HS-5 (cell line): ENCODE measurements at places on chromosomes 6 and 20.

DNA sequence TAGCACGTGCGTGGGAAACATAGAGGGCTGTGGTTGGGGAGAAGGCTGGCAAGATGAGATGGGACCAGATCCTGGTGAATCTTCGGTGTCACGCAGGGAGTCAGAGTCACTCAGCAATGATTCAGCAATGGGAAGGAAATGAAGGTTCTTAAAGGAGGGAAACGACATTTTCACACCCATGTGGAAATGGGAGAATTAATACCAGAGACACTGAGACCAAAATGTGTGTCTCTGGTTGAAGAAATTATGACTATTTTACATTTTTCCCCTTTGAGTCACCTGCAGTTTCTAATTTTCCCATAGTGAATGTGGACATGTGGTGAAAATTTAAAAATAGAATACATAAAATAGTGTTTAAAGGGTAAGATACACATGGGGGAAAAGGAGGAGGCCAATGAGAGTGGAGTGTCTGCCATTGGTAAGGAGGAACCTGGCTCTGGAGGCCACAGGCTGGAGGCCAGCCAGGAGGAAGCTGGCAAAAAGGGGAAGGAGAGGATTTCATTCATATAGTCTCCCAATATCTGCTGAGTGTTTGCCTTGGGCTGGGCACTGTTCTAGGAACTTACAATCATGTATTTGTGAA lies 17.5 kb downstream of the NRN1 start:
- DNase-seq = peak; percentile 69

- DNase-seq = no peak
These were observed 811.9 kb downstream of the TENT5A start for GRCh38 chr6:80940571-80940970.

DNA sequence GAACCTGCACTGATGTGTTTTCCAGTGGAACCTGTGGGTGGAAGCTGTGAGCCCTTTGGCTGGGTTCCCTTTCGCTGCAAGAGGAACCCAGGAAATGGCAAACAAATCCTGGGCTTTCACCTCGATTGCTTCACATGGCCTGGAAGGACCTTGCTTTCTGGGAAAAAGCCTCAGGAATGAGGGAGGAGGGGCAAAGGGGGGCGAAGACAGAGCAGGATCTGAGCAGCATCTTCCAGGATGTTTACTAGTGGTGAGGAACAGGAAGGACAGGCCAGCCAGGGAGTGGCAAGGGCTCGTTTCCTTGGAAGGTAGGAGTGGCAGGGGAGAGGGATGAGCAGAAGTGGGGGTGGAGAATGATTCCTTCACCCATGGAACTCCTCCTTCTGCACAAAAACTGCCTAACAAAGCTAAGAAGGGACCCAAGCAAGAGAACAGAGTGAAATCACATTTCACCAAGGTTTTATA lies 5.9 kb downstream of the SLC2A10 start:
- peak; percentile 75 for DNase-seq

DNA sequence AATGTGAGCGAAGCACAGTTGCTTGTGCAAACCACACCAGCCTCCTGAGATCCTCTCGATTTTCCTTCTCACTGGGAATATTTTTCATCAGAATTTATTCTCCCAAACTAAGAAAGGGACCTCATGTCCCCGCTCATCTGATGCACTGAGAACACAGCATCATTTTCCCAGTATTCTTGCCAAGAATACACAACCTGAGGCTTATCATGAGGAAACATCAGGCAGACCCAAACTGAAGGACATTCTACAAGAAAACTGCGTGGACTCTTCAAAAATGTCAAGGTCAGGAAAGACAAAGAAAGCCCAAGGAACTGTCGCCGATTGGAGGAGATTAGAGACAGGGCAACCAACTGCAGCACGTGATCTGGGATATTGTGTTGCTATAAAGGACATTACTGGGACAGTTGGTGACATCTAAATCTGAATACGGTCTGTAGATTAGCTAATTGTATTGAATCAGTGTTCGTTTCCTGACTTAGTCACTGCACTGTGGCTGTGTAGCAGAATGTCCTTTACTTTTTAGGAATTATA lies 72.3 kb downstream of the SNX5 start:
- no peak for DNase-seq

GRCh38 chr6:106446287-106446885 lies 85.9 kb downstream of the CRYBG1 start:
- DNase-seq = no peak

DNA sequence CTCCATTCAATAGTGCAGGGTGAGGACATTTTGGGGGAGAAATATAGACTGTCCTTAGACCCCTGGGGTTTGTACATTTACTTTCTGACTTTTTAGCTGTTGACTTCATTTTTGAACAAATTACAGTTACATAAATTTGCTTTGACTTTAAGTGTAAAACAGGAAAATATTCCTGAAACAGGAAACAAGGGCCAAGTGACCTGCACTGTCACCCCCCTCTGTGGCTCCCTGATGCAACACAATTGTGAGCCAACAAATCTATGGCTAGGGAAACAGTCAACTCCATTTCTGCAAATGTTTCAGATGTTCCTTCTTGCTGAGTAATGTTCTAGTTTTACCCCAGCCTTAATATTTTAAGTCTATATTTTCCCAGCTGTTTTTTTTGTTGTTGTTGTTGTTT lies 39.8 kb downstream of the HLA-A start:
- no peak for DNase-seq

DNA sequence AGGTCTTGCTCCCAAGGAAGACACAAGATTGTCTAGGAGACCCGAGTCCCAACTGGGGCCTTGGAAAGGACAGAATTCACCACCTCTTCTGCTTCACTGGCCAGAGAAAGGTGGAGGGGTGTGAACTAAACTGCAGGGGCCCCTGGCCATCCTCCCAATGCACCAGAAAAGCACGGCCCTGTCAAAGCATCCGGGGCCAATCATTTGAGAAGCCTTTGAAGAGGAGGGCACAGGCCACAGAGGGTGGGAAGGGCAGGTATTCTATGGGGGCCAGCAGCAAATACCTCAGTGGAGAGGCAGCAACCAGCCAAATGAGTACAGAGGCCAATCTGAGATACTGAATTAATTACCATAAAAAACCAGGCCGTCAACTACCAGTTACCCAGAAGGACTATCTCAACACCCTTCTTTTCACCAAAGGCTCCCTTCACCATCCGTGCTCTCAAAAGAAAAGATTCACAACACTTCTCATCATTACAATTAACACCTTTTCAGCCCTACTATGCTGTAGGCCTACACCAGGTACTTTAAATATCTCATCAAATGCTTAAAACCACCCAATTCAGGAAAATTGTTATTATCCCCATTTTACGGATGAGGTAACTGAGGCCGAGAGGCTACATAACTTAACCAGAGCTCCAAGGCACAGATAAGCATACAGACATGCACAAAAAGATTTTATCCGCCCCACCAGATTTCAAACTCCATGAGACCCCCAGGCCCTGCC lies 50.7 kb downstream of the TRERF1 start:
- no peak for DNase-seq

DNA sequence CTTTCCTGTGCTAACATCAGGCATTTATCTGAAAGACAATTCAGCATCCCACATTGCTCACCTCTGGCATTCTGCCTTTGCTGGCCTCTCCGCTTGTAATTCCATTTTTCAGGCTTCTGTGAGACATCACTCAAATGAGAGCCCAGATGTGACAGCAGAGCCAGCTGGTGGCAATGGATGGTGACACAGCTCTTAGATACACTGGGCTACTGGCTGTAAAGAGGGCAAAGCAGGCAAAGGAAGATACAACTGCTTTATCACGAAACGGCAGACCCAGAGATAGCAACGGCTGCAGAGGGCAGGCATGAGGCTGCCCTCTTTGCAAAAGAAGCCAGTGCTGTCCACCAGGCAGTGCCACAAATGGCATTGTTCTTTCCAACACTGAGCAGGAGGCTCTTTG lies 329.8 kb downstream of the KIF16B start:
- DNase-seq = no peak

DNA sequence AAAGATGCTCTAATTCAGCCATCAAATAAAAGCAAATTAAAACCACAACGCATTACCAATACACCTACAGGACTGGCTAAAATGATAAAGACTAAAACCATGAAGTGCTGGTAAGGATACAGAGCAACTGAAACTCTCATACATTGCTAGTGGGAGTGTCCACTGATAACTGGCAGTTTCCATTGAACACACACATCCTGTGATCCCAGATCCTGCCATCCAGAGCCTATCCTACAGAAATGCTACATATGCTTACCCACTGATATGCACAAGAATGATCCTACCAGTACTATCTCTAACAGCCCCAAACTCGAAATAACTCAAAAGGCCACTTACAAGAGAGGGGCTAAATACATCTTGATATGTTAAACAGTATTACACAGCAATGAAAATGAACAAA lies 81.0 kb downstream of the FYN start:
- no peak for DNase-seq

DNA sequence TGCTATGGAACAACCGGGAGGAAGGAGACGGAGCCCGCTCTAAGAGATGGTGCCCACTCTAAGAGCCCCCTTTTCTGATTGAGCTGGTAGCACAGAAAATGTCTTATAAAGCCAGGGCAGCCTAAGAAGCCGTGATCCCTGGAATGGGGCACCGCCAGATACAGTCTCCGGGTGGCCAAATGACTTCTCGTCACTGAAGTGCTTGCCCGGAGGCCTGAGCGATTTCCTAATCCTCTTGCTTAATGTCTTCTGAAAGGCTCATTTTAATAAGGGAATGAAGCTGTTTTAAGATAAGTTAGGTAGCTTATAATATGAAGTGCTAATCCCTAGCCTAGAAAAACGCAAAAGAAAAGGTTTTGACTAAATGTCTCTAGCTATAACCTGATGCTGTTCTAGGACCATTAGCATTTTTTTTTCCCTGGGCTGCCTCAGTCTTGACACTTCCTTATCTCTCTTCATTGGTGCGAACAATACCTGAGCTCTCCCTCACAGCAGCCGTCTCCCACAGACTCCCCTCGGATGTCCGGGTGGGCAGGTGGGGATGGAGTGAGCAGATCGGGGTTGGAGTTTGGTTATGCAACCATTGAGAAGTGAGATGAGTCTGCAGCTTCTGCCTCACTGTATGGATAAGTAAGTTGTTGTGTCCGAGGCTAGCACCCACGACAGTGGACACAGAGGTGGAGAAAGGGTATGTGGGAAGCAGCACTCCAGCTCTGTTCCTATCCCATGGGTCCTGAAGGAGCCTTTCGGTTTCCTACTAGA lies 559.4 kb upstream of the AGPAT4 start:
- DNase-seq = no peak

DNA sequence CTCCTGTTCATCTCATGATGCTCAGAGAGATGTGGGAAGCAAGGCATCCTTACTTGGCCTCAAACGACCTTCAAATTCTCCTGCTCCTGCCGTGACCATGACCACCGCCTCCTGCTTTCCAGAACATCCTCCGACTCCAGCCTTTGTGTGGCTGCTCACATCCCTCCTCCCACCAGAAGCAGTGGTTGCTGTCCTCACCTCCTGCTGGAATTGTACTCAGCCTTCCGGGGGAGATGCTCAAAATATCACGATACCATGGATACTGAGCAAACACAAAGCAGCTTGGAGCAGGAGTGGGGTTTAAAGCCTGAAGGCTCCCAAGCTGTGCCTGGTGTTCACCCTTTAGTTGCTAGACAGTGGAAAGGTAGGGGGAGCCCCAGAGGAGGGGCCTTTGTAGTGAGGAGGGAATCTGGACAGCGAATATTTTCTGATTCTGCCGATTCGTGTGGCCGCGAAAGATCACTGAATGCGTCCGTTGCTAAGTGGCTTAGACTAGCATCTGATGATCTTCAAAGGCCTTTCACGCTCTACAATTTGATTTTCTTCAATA lies 9.3 kb upstream of the DUSP22 start:
- no peak for DNase-seq

- no peak for DNase-seq
These were observed 75.1 kb upstream of the ATXN1 start for GRCh38 chr6:16836144-16836981.

DNA sequence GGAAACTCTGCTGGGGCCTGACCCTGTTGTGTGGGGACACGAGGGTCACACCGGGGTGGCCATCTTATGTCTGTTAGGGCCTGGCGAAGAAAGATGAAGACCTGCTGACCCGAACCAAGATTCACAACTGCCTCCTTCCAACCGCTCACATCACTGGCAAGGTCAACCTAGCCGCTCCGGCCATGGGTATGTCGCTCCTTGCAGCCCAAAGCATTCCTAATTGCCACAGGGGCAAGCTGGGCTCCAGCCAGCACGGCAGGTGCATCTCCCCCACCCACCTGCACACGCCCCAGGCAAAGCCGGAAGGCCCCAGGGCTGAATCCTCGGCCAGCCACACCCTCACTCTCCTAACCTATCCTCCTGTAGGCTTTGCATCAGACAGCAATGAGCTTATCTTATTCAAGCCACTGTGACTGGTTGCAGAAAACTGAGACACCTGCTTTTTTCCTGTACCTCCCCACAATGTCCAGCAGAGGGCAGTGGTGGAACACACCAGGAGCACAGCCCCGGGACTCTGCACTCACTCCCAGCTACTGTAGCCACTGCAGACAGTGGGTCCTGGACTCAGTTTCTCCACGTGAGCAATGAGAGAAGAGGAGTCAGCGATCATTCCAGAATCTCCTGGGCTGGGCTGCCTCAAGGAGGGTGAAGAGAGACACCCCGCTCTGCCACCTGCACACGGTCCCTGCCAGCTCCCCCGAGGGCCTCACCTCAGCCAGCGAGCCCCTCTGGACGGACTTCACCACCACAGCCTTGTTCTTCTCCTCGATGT lies 170.2 kb downstream of the PREX1 start:
- peak; percentile 88 for DNase-seq

DNA sequence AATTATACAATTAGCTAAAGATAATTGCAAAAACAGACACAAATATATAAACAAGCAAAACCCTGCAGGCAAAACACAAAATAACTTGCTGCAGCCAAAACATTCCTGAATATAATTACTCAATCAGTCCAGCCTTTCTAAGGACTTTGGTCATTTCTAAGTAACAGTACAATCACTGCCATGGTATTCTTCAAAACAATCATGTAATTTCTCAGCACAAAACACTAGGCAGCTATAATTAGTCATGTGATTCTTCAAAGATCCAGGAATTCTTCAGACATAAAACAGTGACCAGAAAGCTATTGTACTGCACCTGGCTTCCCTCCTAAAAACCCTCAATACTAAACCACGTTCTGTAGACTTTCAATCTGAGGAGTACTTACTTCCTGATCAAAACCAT lies 881.1 kb downstream of the EPHA7 start:
- DNase-seq = peak; percentile 52

GRCh38 chr6:167684276-167685104 lies 142.2 kb upstream of the AFDN start:
- no peak for DNase-seq

GRCh38 chr6:21500314-21501020 lies 93.1 kb upstream of the SOX4 start:
- no peak for DNase-seq

GRCh38 chr20:34709831-34710567 lies 5.9 kb downstream of the TP53INP2 start:
- peak; percentile 50 for DNase-seq

DNA sequence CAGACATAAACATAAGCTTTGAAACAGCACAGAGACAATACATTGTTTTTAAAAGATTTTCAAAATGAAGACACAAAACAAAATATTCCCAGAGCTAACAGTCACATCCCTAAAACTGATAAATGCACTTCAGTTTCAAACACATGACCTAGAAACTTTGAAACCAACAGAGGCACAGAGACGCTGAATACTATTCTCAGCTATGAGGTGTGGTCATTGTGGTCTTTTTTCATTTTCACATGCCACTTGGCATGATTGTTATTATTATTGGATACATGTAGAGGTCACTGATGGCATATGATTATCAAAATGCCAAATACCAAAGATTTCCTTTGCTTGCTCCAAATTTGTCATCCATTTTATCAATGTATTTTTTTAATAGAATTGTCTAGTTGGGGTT lies 306.9 kb downstream of the QKI start:
- no peak for DNase-seq
